ENCODE measurements at places on chromosomes 16 and 17.

- no peak for DNase-seq
Observed at GRCh38 chr16:22681554-22682291, 132.2 kb upstream of the HS3ST2 start.

DNA sequence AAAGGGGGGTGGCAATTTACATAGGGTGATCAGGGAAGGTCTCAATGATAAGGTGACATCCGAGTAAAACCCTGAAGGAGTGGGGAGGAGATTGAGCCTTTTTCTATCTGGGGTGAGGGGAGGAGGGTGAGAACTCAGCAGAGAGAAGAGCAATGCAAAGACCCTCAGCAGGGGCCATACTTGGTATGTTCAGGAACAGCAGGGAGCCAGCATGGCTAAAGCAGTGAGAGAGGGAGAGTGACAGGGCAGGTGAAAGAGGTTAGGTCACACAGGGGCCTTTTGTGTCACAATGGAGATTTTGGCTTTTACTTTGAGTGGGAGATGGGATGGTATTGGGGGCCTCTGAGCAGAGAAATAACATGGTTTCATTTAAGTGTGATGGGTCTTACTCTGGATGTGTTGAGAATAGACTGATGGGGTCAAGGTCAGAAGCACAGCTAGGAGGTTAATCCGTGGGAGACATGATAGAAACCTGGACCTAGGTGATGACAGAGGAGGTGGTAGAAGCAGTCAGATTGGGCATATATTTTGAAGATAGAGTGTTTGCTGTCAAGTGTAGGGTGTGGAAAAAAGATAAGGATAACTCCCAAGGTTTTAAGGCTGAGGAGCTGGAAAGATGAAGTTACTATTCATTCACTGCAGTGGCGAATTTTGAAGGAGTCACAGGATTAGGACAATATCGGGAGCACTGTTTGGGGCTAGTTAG is 6.2 kb downstream of the SP2 start:
- no peak for DNase-seq

GRCh38 chr17:78715000-78715771 is 66.9 kb downstream of the CYTH1 start:
- DNase-seq = no peak

- no peak for DNase-seq
Observed at GRCh38 chr17:69962436-69962995, 112.5 kb upstream of the KCNJ16 start.

DNA sequence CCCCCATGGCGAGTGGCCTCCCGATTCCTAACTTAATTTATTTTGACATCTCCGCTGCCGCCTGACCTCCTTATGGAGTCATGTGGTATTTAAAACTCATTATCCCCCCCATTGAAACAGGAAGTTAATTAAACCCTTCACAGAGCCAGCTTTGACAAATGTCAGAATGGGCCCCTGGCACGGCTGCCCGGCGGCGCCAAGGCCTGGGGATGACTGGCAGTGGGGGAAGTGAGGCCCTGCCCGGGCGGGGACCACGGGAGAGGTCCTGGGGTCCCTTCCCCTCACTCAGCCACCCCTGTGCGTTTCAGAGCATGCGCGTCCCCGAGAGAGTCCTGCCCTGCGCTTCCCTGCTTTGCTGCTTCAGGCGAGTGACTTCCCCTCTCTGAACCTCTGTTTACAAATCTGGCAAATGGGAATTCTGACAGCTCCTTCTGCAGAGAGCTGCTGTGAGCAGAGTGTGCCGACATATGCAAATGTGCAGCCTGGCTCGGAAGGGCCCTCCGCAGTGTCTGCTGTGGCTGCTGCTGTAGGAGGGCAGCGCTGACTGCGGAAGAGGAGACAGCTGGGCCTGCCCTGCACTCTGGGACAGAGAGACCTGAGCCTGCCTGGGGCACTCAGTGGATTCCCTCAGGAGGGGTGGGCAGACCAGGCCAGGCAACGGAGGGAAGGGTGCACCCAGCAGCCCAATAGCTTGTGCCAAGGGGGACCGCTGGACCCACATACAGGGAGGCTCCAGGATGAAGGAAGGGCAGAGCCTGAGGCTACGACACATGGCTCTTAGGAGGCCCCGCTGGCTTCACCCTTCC is 4.4 kb upstream of the ZFPM1 start:
- DNase-seq = no peak

DNA sequence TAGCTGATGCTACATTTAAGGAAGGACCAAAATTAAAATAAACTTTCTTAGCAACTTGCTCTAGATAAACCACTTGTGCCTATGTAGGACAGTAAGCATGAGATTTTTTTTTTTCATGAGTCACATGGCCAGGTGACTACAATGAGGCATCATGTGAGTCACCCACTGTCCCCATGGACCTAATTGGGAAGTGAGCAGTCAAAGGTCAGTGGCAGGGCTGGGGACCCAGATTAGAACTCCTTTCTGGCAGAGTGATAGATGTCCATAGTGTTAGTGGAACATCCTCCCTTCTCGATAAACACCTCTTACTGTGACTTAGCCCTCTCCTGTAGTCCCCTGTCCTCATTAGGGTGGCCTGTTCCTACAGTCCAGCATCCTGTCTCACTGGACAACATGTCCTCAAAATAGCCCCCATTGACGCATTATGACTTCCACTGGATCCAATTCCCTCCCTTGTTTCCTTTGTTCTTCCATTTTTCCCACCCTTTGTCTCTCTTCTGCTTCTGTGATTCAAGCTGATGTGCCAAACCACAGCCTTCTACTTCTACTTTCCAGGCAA is 12.4 kb downstream of the ITGB3 start:
- DNase-seq = no peak

GRCh38 chr16:84084570-84085270 is 32.0 kb downstream of the MBTPS1 start:
- DNase-seq = no peak

GRCh38 chr16:58027161-58027915 is 1.8 kb downstream of the MMP15 start:
- DNase-seq = no peak

DNA sequence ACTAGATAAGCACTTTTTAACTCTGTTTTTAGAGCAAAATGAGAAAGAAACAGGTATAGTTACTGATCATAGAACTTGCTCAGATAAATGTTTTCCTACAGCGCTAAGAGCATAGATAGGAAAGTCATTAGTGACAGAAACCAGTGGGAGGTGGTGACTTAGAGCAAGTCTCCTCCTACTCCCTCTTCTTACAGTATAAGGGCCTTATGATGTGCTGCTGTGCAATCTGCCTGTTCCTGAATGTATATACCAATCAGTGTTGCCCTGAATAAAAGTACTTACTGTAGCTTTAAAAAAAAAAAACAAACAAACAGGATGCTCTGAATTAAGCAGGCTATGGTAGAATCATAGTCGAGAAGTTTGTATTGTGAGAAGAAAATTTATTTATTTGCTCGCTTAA is 23.3 kb upstream of the RASL10B start:
- DNase-seq = no peak

GRCh38 chr17:78267253-78268073 is 36.0 kb downstream of the TMEM235 start:
- no peak for DNase-seq

DNA sequence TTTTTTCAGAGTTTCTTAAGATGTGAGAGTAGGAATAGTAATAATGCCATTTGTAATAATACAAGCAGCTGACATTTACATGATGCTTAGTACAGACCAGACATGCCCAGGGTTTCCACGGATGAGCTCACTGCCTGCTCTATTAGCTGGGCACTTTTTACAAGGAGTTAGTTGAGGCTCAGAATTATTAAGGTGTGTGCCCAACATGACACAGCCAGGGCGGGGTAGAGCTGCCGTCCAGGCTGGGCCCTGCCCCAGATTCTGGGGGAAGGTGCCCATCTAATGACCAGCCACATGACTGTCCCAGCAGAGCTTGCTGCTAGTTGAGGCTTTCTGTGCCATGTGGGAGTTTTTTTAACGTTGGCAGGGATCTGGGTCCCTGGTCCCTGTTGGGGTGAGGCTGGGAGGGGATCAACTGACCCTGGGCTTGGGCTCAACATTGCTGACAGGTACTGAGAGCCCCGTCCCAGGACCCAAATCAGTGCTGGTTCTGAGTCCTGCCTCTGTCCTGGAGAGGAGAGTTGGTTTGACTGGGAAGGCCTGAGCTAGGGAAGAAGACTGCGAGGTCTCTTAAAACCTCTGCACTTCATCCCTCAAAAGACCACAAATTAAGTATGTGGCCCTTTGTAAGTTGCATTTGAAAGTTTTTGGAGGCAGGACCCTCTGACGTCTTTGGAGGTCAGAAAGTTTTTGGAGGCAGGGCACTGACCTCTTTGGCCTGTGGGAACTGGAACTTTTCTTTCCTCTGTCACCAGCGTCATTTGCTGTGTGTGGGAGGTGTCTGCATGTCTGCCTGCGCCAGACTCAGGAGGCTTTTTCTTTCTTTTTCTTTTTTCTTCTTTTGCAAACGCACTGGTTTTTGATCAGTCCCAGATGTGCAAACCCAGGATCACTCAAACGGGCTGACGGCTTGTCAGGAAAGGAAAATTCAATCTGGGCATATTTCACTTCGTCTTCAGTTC is 2.2 kb downstream of the CRISPLD2 start:
- DNase-seq = peak; percentile 66

DNA sequence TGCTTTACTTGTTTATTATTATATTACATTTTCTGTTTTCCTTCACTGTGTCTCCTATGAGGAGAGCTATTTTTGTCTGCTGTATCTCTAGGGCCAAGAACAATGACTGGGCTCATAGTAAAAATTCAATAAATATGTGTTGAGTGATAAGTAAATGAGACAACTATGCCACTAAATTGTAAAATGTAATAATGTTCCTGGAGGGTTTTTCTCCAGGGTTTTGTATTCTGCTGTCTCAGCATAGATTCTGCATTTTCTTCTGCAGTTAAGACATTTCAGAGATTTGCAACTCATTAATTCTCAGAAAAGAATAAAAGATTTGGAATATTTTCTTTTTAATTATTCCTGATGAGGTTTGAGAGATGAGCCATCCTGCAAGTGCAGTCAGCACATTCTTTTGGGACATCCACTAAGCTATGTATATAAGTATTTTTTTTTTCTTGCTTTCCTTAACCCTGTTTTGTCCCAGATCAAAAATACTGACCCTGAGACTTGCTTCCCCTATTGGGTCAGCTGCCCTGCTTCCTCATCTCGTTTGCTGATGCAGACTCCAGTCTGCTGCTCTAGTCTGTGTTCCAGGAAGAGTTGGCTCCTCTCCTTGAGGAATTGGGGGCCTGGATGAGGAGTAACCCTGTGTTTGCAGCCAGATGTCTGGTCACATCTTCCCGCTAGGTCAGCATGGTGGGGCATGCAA is 122.9 kb downstream of the ABCA8 start:
- DNase-seq = no peak

GRCh38 chr16:29674188-29674587 is 4.8 kb upstream of the QPRT start:
- peak; percentile 82 for DNase-seq

DNA sequence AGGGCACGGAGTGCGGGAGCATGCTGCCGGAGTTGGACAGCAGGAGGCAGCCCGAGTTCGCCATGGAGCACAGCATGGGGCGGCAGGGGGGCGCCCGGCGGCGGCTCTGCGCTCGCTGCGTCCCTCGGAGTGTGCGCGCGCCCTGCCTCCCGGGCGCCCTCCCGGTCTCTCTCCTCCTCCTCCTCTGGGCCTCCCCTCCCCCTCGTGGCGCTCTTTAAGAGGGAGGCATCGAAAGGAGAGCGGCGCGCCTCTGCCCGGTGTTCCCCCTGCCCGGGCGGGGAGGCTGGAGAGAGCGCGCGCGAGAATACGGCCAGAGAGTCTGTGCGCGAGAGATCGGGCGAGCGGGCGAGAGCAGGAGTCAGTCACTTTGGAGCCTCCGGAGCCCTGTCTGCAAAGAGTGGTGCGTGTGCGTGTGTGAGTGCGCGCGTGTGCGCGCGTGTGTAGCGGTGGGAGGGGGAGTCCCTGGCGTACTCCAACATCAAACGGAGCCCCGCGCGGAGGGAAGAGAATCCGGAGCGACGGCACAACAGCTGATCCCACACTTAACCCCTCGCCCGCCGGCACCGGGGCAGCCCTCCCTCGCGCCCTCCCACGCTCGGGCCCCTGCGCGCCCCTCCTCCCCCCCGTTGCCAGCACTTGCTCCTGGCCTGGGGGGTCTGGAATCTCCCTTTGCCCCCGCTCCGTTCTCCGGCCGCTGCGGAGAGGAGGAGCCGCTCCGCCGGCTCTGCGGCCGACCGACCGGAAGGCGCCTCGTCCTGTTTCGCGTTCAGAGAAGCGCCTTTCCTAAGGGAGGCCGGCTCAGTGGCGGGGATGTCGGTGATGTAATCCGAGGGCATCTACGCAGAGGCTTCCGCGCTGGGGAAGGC is 108.9 kb downstream of the ENGASE start:
- no peak for DNase-seq

GRCh38 chr17:40953881-40954280 is 12.9 kb downstream of the KRT39 start:
- no peak for DNase-seq

DNA sequence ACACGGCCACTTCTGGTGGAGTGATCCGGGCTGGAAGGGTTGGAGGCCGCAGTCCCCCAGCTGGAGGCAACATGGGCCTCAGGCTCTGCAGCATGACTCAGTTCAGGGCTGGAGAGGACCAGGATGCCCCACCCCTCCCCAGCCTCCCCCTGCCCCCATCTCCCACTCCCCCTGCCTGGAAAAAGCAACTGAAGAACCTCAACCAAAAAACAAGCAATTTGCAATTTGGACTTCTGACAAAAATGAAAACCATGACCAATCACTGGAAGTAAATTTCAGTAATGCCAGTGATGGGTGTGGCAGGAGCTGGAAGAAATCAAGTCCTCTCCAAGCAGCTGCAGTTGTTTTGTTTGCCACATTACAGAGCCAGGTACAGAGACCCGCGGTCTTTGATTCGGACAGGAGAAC is 6.6 kb upstream of the MIF4GD start:
- no peak for DNase-seq

DNA sequence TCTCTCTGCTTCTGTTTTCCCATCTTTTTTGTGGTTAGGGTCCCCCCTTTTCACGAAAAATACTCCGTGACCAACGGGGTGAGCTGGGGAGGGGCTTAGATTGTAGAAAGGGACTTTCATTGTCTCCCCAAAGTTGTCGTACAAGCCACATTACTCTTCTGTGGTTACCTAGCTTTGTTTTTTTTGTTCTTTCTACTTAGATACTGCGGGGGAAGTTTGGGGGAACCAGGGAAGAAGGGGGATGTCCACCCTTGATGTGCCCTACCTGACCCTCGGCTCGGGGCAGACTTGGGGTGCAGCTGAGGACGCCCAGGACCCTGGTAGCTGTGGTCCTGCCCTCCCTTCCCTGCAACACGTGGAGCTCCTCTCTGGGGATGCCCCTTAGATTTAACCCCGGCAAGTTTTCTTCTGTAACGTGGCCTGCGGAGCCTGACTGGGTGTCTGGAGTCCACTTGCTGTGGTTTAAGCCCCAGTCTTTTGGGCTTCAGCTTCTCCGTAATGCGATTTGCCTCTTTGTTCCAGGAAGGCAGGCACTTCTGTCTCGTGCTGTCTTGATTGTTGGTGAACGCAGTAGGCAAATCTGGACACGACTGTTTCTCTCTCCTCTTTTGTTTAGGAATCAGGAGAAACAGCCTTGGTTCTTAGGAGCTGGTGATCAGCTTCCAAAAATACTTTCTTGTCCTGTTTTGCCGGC is 892 bp downstream of the ABCC1 start:
- peak; percentile 29 for DNase-seq

All from uterus (tissue), 4 donors.